Nephron progenitor cell (in vitro differentiated cells): ENCODE measurements at places on chromosomes 16 and 17.

DNA sequence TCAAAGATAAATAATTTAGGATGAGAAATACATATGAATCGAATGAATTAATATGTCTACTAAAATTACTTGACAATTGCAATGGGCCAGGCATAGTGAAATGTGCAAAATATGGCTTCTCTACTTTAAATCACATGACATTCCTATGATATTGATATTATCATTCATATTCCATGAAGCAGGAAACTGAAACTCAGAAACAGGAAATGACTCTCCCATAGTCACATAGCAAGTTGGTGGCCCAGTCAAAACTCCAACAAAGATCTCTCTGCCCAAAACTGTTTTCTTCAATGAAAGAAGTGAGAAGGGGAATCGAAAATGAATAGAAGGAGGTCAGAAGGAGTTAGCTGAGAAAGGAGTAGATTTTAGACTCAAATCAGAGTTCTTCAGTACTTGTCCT lies 272.2 kb downstream of the CDH8 start:
- no peak for DNase-seq

- peak; percentile 95 for DNase-seq
These were observed 13.5 kb downstream of the SPHK1 start for GRCh38 chr17:76397687-76398522.

GRCh38 chr16:57028086-57028485 lies 38.7 kb downstream of the NLRC5 start:
- no peak for DNase-seq

DNA sequence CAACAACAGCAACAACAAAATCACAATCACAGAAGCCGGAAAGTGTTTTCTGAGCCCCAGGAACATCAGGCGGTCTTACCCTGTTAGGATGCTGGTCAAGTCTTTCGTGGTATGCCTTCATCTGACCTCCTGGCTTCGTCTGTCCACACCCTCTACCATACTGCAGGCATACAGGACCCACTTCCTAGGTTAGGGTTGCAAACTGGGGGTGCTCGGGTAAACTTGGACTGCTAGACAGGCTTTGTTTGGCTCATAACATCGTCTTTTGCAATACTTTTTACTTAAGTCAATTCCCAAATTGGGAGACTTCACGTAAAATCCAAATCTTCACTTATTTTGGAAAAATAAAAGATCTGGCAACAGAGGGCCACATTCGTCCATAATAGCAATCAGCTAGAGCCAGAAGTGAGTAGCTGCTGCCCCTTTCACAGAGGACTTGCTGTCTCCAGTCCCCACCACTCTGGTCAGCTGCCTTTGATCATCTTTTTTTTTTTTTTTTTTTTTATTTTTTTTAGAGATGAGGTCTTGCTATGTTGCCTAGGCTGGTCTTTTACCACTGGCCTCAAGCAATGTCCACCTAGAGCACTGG lies 30.0 kb downstream of the CHD9 start:
- DNase-seq: no peak

GRCh38 chr17:39352511-39352910 lies 48.9 kb downstream of the FBXL20 start:
- DNase-seq: no peak

GRCh38 chr17:2862197-2862596 lies 66.0 kb downstream of the RAP1GAP2 start:
- DNase-seq: no peak

- DNase-seq: peak; percentile 98
These were observed 7.9 kb downstream of the PNPO start for GRCh38 chr17:47949197-47949759.

- DNase-seq: no peak
These were observed 89.1 kb downstream of the ELAC2 start for GRCh38 chr17:12928736-12929135.
